ENCODE measurements at places on chromosomes 1 and 21.

- DNase-seq: no peak
- H3K27ac ChIP-seq: peak overlapping the region; percentile 99
- peaks cover 32% of the 10 kb centered on the region for H3K4me1 ChIP-seq
- H3K27me3 ChIP-seq: no peaks in the 10 kb centered on the region
Observed at GRCh38 chr1:236710328-236710892, 24.1 kb downstream of the ACTN2 start.

- H3K27ac ChIP-seq: no peak overlapping the region
- peaks cover 7% of the 10 kb centered on the region for H3K27me3 ChIP-seq
- H3K36me3 ChIP-seq: no peaks in the 10 kb centered on the region
- H3K4me1 ChIP-seq: no peaks in the 10 kb centered on the region
Observed at GRCh38 chr1:6465461-6466005, 440 bp downstream of the TNFRSF25 start.

- no peaks in the 10 kb centered on the region for H3K36me3 ChIP-seq
- H3K4me3 ChIP-seq: no peak overlapping the region
- H3K27me3 ChIP-seq: no peaks in the 10 kb centered on the region
- DNase-seq: peak; percentile 48
Observed at GRCh38 chr1:22808186-22808675, 97.6 kb downstream of the EPHB2 start.

- H3K27ac ChIP-seq: no peak overlapping the region
- no peak for DNase-seq
- H3K4me3 ChIP-seq: no peak overlapping the region
- peaks cover 6% of the 10 kb centered on the region for H3K4me1 ChIP-seq
- no peaks in the 10 kb centered on the region for H3K36me3 ChIP-seq
- H3K27me3 ChIP-seq: peaks cover 13% of the 10 kb centered on the region
Observed at GRCh38 chr1:1424707-1425106, 3.6 kb upstream of the ANKRD65 start.
